ENCODE measurements at places on chromosomes 6 and 20.

DNA sequence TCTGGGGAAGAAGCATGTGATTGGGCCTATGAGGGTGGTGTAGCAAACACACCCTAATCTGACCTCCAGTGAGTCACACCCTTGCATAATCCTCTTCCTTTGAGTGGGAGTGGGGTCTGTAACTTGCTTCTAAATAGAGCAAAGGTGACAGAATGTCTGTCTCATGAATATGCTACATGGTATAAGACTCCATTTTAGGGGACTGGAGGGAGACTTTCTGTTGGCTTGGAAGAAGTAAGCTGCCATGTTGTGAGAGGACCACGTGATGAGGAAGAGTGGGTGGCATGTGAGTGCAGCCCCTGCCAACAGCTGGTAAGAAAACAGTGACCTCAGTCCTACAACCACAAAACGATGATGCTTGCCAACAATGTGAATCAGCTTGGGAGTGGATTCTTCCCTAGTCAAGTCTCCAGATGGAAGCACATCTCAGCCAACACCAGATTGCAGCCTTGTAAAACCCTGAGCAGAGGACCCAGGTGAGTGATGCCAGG is 3.7 kb downstream of the AK9 start:
- H3K36me3 ChIP-seq: no peaks in the 10 kb centered on the region
- no peak overlapping the region for H3K4me3 ChIP-seq
- H3K4me1 ChIP-seq: no peaks in the 10 kb centered on the region
- H3K27me3 ChIP-seq: no peaks in the 10 kb centered on the region

DNA sequence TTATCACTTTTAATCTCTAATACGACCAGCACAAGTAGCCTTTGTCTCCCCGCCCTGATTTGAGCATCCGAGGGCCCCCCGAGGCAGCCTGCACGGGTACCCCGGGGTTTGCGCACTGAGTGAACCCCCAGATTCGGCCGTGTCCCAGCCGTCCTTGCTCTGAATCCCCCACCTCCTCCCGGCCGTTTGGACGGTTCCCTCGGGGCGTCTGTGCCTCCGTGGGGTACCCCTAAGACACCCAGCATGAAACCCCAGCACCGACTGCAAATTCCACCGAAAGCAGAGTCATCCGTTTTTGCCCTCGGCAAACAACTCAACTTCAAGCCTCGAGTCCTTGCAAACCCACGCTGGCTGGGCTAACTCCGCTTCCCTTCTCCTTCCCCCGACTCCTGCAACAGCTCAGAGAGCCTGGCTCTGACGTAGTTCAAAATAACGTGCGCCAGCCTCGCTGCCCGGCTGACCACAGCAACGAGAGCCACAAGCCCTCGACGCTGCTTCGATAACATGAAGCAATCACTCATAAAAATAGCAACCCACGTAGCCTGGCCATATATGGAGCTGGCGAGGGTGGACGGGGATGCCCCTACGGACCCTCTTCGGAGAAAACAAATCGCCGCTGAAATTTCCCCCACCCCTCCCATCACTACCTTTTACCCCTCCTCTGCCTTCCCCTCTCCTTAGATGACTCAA is 764 bp upstream of the SNAP25 start:
- peak overlapping the region; percentile 93 for H3K27ac ChIP-seq
- peak overlapping the region; percentile 37 for H3K4me3 ChIP-seq
- H3K27me3 ChIP-seq: no peaks in the 10 kb centered on the region
- no peaks in the 10 kb centered on the region for H3K4me1 ChIP-seq

DNA sequence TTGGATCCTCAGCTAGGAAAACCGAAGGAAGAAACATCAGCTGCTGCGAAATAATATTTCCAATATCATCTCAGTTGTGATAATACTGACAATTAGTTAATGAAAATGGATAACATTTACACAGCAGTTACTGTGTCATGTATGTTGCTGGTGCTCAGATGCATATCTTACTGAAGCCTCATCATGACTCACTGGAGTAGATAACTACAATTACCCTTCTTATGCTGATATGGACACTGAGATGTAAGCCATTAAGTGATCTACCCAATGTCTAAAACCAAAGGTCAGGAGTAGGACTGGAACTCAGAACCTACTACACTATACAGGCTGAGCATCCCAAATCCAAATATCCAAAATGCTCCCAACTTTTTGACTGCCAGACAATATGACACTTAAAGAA is 54.7 kb upstream of the LYRM2 start:
- no peak overlapping the region for H3K27ac ChIP-seq
- DNase-seq: no peak
- no peaks in the 10 kb centered on the region for H3K36me3 ChIP-seq

GRCh38 chr6:2998998-2999617 is 586 bp upstream of the NQO2 start:
- H3K27me3 ChIP-seq: no peaks in the 10 kb centered on the region
- DNase-seq: no peak
- no peaks in the 10 kb centered on the region for H3K4me1 ChIP-seq
- peak overlapping the region; percentile 80 for H3K27ac ChIP-seq
- H3K36me3 ChIP-seq: no peaks in the 10 kb centered on the region

DNA sequence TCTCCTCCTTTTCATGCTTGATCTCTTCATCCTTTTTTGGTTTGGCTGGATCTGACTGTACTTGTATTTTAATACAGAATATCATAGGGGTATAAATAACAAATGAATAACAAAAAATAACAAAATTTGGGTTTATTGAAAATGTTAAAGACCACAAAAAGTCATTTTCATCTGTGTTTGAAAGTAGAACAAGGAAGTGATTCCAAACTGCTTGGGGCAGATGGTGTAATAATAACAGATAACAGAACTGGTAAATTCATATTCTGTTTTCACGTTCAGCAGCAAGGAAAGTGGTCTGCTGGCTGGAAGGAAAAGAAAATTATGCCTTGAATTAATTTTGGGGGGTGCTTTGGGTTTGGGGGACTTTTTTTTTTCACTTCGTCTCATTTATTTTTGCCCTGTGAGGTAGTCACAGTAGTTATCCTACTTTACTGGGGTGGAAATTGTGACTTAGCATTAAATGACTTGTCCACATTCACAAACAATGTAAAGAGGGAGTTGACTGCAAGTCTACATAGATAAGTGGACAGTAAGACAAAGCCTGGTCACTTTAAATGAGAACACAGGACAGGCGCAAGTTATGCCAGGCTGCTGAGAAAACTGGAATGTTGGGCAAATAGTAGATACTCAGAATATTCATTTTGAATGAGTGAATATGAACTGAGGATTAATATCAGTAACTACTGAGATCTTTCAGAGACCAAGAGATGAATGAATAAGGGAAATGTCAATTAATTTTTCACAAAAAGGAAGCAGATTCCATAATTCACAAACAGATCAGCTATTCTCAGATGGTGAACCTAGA is 193.9 kb upstream of the CITED2 start:
- no peak for DNase-seq
- no peaks in the 10 kb centered on the region for H3K36me3 ChIP-seq
- no peak overlapping the region for H3K4me3 ChIP-seq
- H3K4me1 ChIP-seq: no peaks in the 10 kb centered on the region
- no peaks in the 10 kb centered on the region for H3K27me3 ChIP-seq
- H3K27ac ChIP-seq: no peak overlapping the region

DNA sequence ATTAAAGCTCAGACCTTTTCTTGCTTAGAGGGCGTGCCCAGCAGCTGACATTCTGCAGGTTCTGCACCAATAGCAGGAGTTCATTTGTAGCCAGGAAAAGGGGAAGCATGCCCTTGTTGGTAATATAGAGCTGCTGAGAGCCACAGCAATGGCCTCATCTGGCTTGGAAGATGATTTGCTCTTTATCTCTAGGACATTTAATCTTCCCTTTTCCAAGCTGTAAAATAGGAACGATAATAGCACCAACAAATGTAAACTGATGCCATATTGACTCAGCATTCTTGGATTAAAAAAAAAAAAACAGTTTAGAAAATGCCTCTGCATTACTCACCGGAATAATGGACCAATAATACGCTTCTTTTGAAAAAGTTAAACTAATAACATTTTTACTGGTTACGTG is 93.4 kb upstream of the SLC2A12 start:
- no peaks in the 10 kb centered on the region for H3K27me3 ChIP-seq
- no peak for DNase-seq
- no peaks in the 10 kb centered on the region for H3K4me1 ChIP-seq
- H3K36me3 ChIP-seq: no peaks in the 10 kb centered on the region

- no peaks in the 10 kb centered on the region for H3K36me3 ChIP-seq
- no peak for DNase-seq
- no peak overlapping the region for H3K4me3 ChIP-seq
These were observed 5.5 kb upstream of the FLRT3 start for GRCh38 chr20:14342918-14343317.

- no peak for DNase-seq
- peaks cover 3% of the 10 kb centered on the region for H3K27me3 ChIP-seq
- H3K4me1 ChIP-seq: no peaks in the 10 kb centered on the region
- peak overlapping the region; percentile 43 for H3K4me3 ChIP-seq
These were observed 3.4 kb upstream of the TUBB2B start for GRCh38 chr6:3230900-3231246.

GRCh38 chr6:27111743-27112142 is 135.8 kb upstream of the PRSS16 start:
- H3K4me3 ChIP-seq: no peak overlapping the region
- H3K27ac ChIP-seq: no peak overlapping the region
- no peaks in the 10 kb centered on the region for H3K36me3 ChIP-seq
- H3K4me1 ChIP-seq: no peaks in the 10 kb centered on the region

GRCh38 chr20:60813066-60813465 is 439.0 kb upstream of the CDH4 start:
- no peak overlapping the region for H3K4me3 ChIP-seq
- H3K27me3 ChIP-seq: no peaks in the 10 kb centered on the region
- H3K27ac ChIP-seq: no peak overlapping the region
- H3K4me1 ChIP-seq: no peaks in the 10 kb centered on the region
- no peaks in the 10 kb centered on the region for H3K36me3 ChIP-seq

DNA sequence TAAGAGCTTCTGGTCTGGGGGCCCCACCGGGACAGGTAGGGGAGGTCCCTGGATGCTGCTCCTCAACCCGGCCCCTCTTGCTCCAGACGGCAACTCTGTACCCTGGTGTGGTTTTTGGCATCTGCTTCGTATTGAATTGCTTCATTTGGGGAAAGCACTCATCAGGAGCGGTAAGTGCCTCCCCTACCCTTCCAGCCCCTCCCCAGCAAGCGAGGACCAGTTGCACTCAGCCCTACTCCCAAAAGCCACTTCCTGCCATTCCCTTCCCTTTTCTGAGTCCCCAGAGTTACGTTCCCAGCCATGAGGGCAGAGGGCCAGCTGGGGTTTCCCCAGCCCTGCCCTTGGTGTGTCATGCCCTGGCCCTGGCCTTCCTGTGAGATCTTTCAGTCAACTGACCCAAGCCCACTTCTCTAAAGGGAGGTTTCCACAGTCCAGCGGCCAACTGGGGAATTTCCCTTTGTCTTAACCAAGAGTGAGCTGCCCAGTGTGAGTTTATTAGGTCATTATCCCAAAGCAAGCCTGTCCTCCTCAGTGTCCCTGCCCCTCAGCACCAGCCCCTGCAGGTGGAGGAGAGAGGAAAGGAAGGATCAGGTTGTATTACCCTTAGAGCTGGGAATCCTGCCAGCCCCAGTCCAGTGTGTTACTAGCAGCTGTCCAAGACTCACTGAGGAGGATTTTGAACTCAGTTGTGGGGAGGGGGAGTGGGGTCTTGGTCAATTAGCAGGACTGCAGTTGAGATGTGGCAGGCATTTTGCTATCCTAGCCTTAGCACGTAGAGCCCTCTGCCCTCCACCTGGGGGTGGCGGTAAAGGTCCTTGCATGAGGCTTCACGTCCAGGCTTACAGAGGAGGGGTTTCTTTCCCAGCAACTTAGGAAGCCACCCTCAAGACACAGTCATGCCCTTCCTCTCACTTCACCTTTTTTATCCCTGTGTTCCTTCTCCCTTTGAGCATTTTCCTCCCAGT is 45.8 kb downstream of the TM9SF4 start:
- H3K4me1 ChIP-seq: no peaks in the 10 kb centered on the region
- no peak overlapping the region for H3K4me3 ChIP-seq

DNA sequence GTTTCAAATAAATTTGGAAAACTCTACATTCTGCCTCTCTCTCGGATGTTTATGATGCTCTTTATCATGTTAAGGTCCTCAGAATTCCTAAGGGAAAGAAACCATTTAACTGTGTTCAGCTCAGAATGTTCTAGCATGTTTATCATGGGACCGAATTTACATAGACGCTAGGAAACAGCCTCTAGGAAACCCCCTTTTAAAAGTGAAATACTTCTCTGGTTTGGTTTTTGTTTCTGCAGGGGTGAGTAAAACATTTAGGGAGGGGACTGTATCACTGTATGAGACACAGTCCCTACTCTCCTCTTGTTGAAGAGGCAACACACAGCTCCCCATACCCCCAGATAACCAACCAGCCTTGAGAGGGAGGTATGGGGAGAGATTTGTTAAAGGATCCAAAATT is 267.6 kb upstream of the SUPT3H start:
- H3K27ac ChIP-seq: no peak overlapping the region
- DNase-seq: no peak
- H3K27me3 ChIP-seq: no peaks in the 10 kb centered on the region
- no peaks in the 10 kb centered on the region for H3K36me3 ChIP-seq

DNA sequence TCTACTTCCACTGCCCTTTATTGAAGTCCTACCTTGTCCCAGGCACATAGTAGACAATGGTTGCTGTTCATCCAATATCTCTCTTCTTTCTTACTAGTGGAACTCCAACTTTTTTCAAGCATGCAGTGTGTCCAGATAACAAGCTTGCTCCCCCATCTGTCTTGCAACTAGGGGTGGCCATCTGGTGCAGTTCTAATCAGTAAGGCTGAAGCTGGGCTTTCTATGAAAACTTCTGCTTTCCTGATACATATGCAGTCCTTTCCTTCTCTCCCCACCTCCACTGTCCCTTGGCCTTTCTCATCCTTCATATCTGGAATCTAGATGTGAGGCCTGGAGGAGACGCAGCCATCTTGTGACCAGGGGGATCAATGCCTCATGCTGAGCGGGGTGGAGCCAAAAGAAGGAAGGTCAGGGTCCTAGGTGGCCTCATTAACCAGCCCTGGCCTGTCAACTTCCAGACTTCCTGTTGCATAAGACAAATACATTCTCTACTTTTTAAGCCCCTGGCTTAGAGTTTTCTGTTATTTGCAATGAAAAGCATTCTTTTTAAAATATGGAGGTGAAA is 59.6 kb upstream of the ZFP64 start:
- no peak overlapping the region for H3K4me3 ChIP-seq
- no peak for DNase-seq
- no peaks in the 10 kb centered on the region for H3K36me3 ChIP-seq

- no peak overlapping the region for H3K4me3 ChIP-seq
- H3K27ac ChIP-seq: no peak overlapping the region
- no peaks in the 10 kb centered on the region for H3K36me3 ChIP-seq
- no peaks in the 10 kb centered on the region for H3K4me1 ChIP-seq
These were observed 573.6 kb downstream of the MMUT start for GRCh38 chr6:48889429-48889828.

- peak overlapping the region; percentile 76 for H3K4me3 ChIP-seq
- no peaks in the 10 kb centered on the region for H3K36me3 ChIP-seq
- H3K27me3 ChIP-seq: no peaks in the 10 kb centered on the region
- H3K27ac ChIP-seq: peak overlapping the region; percentile 58
These were observed 598 bp upstream of the SOX4 start for GRCh38 chr6:21592953-21593352.

GRCh38 chr6:23752414-23752813 is 373.6 kb upstream of the NRSN1 start:
- H3K4me3 ChIP-seq: no peak overlapping the region
- no peaks in the 10 kb centered on the region for H3K36me3 ChIP-seq
- DNase-seq: no peak
- no peaks in the 10 kb centered on the region for H3K27me3 ChIP-seq

GRCh38 chr20:611047-611842 is 1.1 kb upstream of the TCF15 start:
- peaks cover 7% of the 10 kb centered on the region for H3K27me3 ChIP-seq
- no peaks in the 10 kb centered on the region for H3K4me1 ChIP-seq
- no peak for DNase-seq
- H3K4me3 ChIP-seq: no peak overlapping the region

- no peaks in the 10 kb centered on the region for H3K4me1 ChIP-seq
- DNase-seq: no peak
- no peaks in the 10 kb centered on the region for H3K36me3 ChIP-seq
These were observed 26.3 kb downstream of the SERPINB6 start for GRCh38 chr6:2945153-2945452.

Measured in uterus (tissue), 4 donors.